ENCODE measurements at places on chromosomes 12 and 14.

GRCh38 chr14:64792231-64792630 lies 87.5 kb downstream of the SPTB start:
- DNase-seq: no peak

- no peak for DNase-seq
These were observed 14.4 kb upstream of the VRTN start for GRCh38 chr14:74333909-74334308.

- DNase-seq: no peak
These were observed 139.3 kb downstream of the BRMS1L start for GRCh38 chr14:35965400-35965799.

DNA sequence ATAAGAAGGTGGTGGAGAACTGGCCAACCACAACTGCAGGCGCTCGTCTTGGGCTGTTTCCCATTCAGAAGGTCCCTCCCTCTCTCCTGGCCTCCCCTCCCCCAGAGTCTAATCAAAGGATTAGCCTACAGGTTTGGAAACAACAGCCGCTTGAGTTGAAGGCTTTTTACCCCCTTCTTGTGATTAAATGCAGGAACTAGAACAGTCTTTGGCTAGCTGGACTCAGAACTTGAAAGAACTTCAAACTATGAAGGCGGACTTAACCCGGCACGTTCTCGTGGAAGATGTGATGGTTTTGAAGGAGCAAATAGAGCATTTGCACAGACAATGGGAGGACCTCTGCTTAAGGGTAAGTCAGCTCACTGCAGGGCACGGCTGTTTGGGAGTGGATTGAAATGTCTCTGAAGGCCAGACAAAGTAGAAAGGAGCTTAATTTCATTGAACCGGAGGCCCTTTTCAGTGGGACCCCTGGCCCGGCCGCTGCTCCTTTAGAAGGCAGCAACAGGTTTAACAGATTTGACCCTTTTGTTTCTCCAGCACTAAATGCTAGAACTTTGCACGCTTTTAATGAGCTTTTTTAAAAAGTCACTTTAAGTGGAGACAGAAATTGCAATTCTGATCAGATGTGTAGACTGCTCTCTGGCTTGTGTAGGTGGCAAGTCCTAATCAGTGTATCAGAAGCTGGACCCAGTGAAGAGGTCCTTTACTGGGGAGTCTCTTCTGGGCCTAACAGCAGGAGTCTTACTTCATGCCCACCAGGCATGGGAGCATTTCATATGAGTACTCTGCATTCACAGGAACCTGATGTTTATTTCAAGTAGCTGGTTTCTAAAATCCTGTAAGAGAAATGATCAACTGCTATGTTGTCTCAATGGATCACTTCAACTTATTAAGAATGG lies 107.7 kb downstream of the ESR2 start:
- DNase-seq: no peak

DNA sequence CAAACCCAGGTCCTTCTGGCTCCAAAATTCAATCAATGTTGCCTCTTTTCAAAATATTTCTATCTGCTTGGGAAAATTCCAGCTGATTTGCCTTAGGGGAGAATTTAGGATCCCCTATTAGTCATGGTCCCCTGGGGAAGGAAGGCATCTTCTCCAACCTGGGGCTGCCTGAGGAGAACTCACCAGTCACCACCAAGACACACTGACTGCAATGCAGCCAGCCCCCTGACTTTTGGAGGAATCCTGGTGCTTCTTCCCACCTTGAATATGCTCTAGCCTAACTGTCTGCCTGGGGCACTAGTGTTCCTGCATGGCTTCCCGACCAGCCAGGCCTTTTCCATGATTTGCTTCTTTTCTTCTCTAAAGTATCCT lies 71.8 kb upstream of the BCL2L14 start:
- no peak for DNase-seq

Data from stimulated activated CD4-positive, alpha-beta T cell treated with anti-CD3 and anti-CD28 coated beads, TNF-alpha, amount 100 ng/mL, for 4 hours (primary cell).